ENCODE measurements at places on chromosomes 3 and 15. TPM values are rescaled to one million over a fixed set of nuclear protein-coding genes. Genes with fewer than 3 reads are reported as not detected.

DNA sequence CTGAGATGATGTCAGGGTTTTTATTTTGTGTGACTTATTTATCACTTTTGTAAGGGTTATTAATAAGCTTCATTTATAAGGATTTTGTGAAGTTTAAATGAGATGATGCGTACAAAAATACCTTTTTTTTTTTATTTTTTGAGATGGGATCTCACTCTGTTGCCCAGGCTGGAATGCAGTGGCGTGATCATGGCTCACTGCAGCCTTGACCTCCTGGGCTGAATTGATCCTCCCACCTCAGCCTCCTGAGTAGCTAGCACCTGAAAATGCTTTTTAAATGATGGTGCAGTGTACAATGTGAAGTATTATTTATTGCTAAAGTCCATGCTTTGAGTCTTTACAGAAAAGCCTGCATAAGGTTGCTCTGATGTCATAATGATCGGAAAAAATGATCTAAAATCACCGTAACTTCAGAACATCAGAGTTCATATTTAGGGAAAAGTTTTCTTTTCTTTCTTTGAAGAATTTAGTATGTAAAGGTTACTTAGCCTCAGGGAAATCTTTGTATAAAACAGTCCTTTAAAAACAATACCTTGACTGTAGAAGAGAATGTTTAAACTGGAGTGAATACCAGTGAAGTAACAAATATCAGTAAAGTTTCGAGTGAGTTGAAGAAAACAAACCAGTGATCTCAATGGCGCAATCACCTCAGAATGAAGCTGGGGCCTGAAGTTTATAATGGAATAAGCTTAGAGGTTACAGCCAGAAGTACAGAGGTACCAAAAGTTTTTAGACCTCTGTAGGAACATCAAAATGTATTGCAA is 29.7 kb downstream of the TCF12 start:
- H3K27me3 ChIP-seq, result no peaks in the 10 kb centered on the region
- DNase-seq, result no peak
- H3K36me3 ChIP-seq, result peaks cover 3% of the 10 kb centered on the region
- H3K4me3 ChIP-seq, result no peak overlapping the region
- H3K27ac ChIP-seq, result peak overlapping the region; percentile 1

- DNase-seq, result no peak
- H3K27me3 ChIP-seq, result no peaks in the 10 kb centered on the region
- H3K27ac ChIP-seq, result no peak overlapping the region
- no peaks in the 10 kb centered on the region for H3K4me1 ChIP-seq
Observed at GRCh38 chr3:71288269-71288930, 295.1 kb downstream of the FOXP1 start.

GRCh38 chr15:75451674-75452363 is at the start of gene SIN3A:
Gene SIN3A (minus strand): TSS chr15:75451690. CDS start chr15:75430375, 21,315 bp downstream.
- no peaks in the 10 kb centered on the region for H3K36me3 ChIP-seq
- H3K4me1 ChIP-seq, result peaks cover 18% of the 10 kb centered on the region
- H3K4me3 ChIP-seq, result peak within 1 kb of the TSS; percentile 46
- DNase-seq, result peak; percentile 100
- no peaks in the 10 kb centered on the region for H3K27me3 ChIP-seq

- H3K36me3 ChIP-seq, result no peaks in the 10 kb centered on the region
- no peaks in the 10 kb centered on the region for H3K4me1 ChIP-seq
- H3K4me3 ChIP-seq, result no peak overlapping the region
- H3K27me3 ChIP-seq, result no peaks in the 10 kb centered on the region
- DNase-seq, result no peak
Observed at GRCh38 chr3:178982137-178982536, 89.5 kb downstream of the ZMAT3 start.

- H3K36me3 ChIP-seq, result no peaks in the 10 kb centered on the region
- no peak overlapping the region for H3K4me3 ChIP-seq
- peaks cover 15% of the 10 kb centered on the region for H3K4me1 ChIP-seq
- DNase-seq, result peak; percentile 80
- no peaks in the 10 kb centered on the region for H3K27me3 ChIP-seq
Observed at GRCh38 chr3:153640689-153641665, 479.0 kb downstream of the RAP2B start.

DNA sequence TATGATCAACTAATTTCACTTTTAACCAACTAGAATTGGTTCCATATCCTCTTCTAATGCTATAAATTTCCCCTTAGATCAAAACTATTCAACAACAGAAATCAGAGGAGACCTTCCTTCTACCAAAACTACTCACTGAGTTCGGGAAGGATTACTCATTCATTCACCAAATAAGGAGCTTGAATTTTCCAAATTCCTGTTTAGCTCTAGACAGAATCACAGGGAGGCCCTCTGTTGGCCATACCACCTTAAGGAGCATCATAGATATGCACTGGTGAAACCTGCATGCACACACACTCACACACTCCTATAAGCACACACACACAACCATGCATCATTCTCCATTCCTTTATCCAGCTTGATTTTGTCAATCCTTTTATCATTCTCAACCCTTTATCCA is 49.0 kb downstream of the SUCLG2 start:
- no peak overlapping the region for H3K4me3 ChIP-seq
- H3K27ac ChIP-seq, result no peak overlapping the region
- no peaks in the 10 kb centered on the region for H3K4me1 ChIP-seq
- H3K36me3 ChIP-seq, result no peaks in the 10 kb centered on the region
- no peaks in the 10 kb centered on the region for H3K27me3 ChIP-seq

- H3K4me1 ChIP-seq, result no peaks in the 10 kb centered on the region
- H3K27me3 ChIP-seq, result no peaks in the 10 kb centered on the region
- H3K4me3 ChIP-seq, result no peak overlapping the region
- no peak overlapping the region for H3K27ac ChIP-seq
- H3K36me3 ChIP-seq, result no peaks in the 10 kb centered on the region
Observed at GRCh38 chr3:179438841-179439240, 12.4 kb downstream of the GNB4 start.

GRCh38 chr15:85276508-85276907 is 103.9 kb upstream of the AKAP13 start:
- no peaks in the 10 kb centered on the region for H3K36me3 ChIP-seq
- H3K27me3 ChIP-seq, result no peaks in the 10 kb centered on the region
- H3K27ac ChIP-seq, result no peak overlapping the region
- no peaks in the 10 kb centered on the region for H3K4me1 ChIP-seq
- no peak for DNase-seq

GRCh38 chr15:81391657-81392056 is 17.6 kb upstream of the TMC3 start:
- H3K4me3 ChIP-seq, result no peak overlapping the region
- no peak for DNase-seq
- H3K4me1 ChIP-seq, result peaks cover 12% of the 10 kb centered on the region

GRCh38 chr3:76198086-76198485 is 412.7 kb upstream of the ZNF717 start:
- DNase-seq, result no peak
- H3K4me3 ChIP-seq, result no peak overlapping the region
- H3K4me1 ChIP-seq, result no peaks in the 10 kb centered on the region
- no peaks in the 10 kb centered on the region for H3K36me3 ChIP-seq
- no peaks in the 10 kb centered on the region for H3K27me3 ChIP-seq

GRCh38 chr3:106317141-106318055 is 448.6 kb upstream of the CBLB start:
- no peaks in the 10 kb centered on the region for H3K27me3 ChIP-seq
- no peaks in the 10 kb centered on the region for H3K4me1 ChIP-seq
- DNase-seq, result no peak
- H3K27ac ChIP-seq, result no peak overlapping the region

- H3K4me3 ChIP-seq, result no peak overlapping the region
- no peaks in the 10 kb centered on the region for H3K27me3 ChIP-seq
- DNase-seq, result no peak
- H3K4me1 ChIP-seq, result no peaks in the 10 kb centered on the region
Observed at GRCh38 chr3:105139881-105140560, 226.7 kb upstream of the ALCAM start.

- no peaks in the 10 kb centered on the region for H3K36me3 ChIP-seq
- no peak for DNase-seq
- no peak overlapping the region for H3K4me3 ChIP-seq
- peaks cover 25% of the 10 kb centered on the region for H3K27me3 ChIP-seq
Observed at GRCh38 chr3:2092758-2093157, 5.9 kb upstream of the CNTN4 start.

- no peak for DNase-seq
- no peak overlapping the region for H3K4me3 ChIP-seq
- no peak overlapping the region for H3K27ac ChIP-seq
- H3K4me1 ChIP-seq, result no peaks in the 10 kb centered on the region
- no peaks in the 10 kb centered on the region for H3K27me3 ChIP-seq
Observed at GRCh38 chr3:168604767-168605166, 509.0 kb upstream of the GOLIM4 start.

C15orf62 gene
- total RNA-seq, result 0.43 TPM

TIMMDC1 gene
- 52.7 TPM for total RNA-seq

ARHGEF26 gene
- 17.1 TPM for total RNA-seq

CNTN6 gene
- 4.8 TPM for total RNA-seq

TUSC7 gene
- total RNA-seq, result not detected

ISLR gene
- total RNA-seq, result 31.4 TPM

LEKR1 gene
- total RNA-seq, result 0.76 TPM

GOLGA6B gene
- 0.08 TPM for total RNA-seq

GABRB3 gene
- 1.8 TPM for total RNA-seq
